Osteocyte (in vitro differentiated cells): ENCODE measurements at places on chromosomes 1 and 21. TPM values are rescaled to one million over a fixed set of nuclear protein-coding genes. Genes with fewer than 3 reads are reported as not detected.

NUP210L gene
- total RNA-seq, result not detected in 2 replicates

ZNF593OS gene
- not detected in 2 replicates for total RNA-seq

SRRM1 gene
- total RNA-seq, result 110 and 116 TPM in 2 replicates

ILDR2 gene
- 0.16 TPM in 1 of 2 replicates, not detected in the other for total RNA-seq

BGLAP gene
- total RNA-seq, result 0.52 TPM in 1 of 2 replicates, not detected in the other

CA6 gene
- total RNA-seq, result not detected in 2 replicates

PPIE gene
- total RNA-seq, result 38.4 and 40.8 TPM in 2 replicates

NBPF6 gene
- not detected in 2 replicates for total RNA-seq

LYPLAL1 gene
- 16.0 and 16.9 TPM in 2 replicates for total RNA-seq

HTR6 gene
- 0.16 TPM in 1 of 2 replicates, not detected in the other for total RNA-seq

DNA sequence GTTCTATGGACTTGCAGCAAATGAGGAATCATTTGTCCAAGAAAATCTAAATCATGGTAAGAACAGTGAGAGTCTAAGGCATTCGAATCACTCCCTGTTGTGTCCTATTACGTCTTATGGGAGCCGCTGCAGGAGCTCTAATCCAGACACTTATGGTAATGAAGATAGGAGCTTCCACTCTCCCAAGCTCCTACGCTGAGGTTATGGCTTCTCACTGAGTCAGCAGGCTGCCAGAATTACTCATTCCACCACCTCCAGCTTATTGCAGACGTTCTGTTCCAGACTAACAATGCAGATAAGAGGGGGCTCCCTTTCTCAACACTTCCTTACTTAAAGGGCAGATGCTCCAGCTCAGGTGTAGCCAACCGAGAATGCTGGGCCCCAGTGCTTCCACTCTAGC, 212.6 kb downstream of the GREM2 start:
- DNase-seq, result no peak
- H3K4me1 ChIP-seq, result peaks cover 7% of the 10 kb centered on the region
- no peak overlapping the region for H3K4me3 ChIP-seq
- H3K27ac ChIP-seq, result no peak overlapping the region
- H3K36me3 ChIP-seq, result no peaks in the 10 kb centered on the region
- no peaks in the 10 kb centered on the region for H3K27me3 ChIP-seq

- no peaks in the 10 kb centered on the region for H3K4me1 ChIP-seq
- H3K27ac ChIP-seq, result no peak overlapping the region
- DNase-seq, result no peak
- H3K27me3 ChIP-seq, result no peaks in the 10 kb centered on the region
These were observed 25.6 kb upstream of the RGS13 start for GRCh38 chr1:192610112-192610889.

GRCh38 chr1:225731491-225731890, 46.1 kb upstream of the SRP9 start:
- peaks cover 36% of the 10 kb centered on the region for H3K4me1 ChIP-seq
- peak overlapping the region; percentile 28 for H3K27ac ChIP-seq
- H3K4me3 ChIP-seq, result no peak overlapping the region
- peaks cover 2% of the 10 kb centered on the region for H3K36me3 ChIP-seq

GRCh38 chr1:231883382-231883781, 256.8 kb downstream of the DISC1 start:
- H3K27me3 ChIP-seq, result no peaks in the 10 kb centered on the region
- peaks cover 3% of the 10 kb centered on the region for H3K36me3 ChIP-seq
- H3K4me3 ChIP-seq, result no peak overlapping the region
- peaks cover 29% of the 10 kb centered on the region for H3K4me1 ChIP-seq

GRCh38 chr1:168408884-168409283, 128.2 kb downstream of the TBX19 start:
- no peak overlapping the region for H3K4me3 ChIP-seq
- peaks cover 6% of the 10 kb centered on the region for H3K36me3 ChIP-seq
- no peak overlapping the region for H3K27ac ChIP-seq
- peaks cover 10% of the 10 kb centered on the region for H3K4me1 ChIP-seq
- no peak for DNase-seq
- peaks cover 24% of the 10 kb centered on the region for H3K27me3 ChIP-seq

- H3K4me1 ChIP-seq, result no peaks in the 10 kb centered on the region
- no peak for DNase-seq
- H3K27ac ChIP-seq, result no peak overlapping the region
- H3K27me3 ChIP-seq, result peaks cover 33% of the 10 kb centered on the region
- H3K4me3 ChIP-seq, result no peak overlapping the region
These were observed 5.8 kb downstream of the TTC22 start for GRCh38 chr1:54795356-54795665.

DNA sequence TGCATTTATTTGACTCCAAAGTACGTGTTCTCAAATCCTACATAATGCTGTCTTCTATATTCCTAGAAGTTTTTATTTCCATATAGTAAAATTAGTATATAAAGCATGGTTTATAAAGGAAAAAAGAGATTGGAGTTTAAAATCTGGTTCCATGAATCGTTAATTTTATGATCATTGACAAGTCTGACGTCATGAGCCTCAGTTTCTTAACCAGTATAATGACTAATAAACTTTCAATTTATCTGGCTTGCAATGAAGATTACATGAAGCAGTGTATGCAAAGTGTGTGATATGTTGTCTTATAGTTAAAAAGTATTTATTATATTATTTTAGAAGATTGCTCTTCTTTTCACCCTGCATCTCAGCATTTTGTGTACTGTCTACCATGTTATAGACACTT, 421.4 kb upstream of the LRRC7 start:
- H3K27ac ChIP-seq, result no peak overlapping the region
- DNase-seq, result no peak
- H3K27me3 ChIP-seq, result peaks cover 17% of the 10 kb centered on the region
- H3K4me1 ChIP-seq, result no peaks in the 10 kb centered on the region
- H3K36me3 ChIP-seq, result no peaks in the 10 kb centered on the region

DNA sequence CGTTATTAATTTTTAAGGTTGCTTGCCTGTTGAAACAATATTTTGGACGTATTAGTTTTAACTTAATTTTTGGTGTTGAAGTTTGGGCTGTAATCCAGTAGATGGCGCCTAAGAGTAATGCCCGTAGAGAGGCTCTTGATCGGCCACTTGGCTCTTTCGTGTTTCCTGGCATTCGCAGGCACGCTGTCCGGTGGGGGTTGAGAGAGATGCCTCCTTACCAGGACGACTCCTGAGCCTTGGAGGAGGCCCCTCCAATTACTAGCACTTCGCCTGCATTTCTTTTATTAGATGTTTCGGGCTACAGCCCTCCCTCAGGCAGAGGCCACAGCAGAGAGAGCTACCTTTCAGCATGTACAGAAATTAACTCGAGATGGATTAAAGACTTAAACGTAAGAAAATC, 12.0 kb downstream of the OR2M4 start:
- no peak for DNase-seq
- no peaks in the 10 kb centered on the region for H3K4me1 ChIP-seq
- no peak overlapping the region for H3K4me3 ChIP-seq

GRCh38 chr1:150552128-150552910, 3.1 kb downstream of the ADAMTSL4 start:
- H3K27ac ChIP-seq, result peak overlapping the region; percentile 67
- H3K4me1 ChIP-seq, result peaks cover 29% of the 10 kb centered on the region
- DNase-seq, result no peak
- peaks cover 2% of the 10 kb centered on the region for H3K36me3 ChIP-seq
- no peak overlapping the region for H3K4me3 ChIP-seq

GRCh38 chr1:152663098-152663497, at the start of gene LCE2D:
Gene LCE2D, plus strand, starts transcription at chr1:152663380. Its CDS starts 726 bp downstream, at chr1:152664106.
- no peak within 1 kb of the TSS for H3K27ac ChIP-seq
- no peaks in the 10 kb centered on the region for H3K4me1 ChIP-seq
- H3K4me3 ChIP-seq, result no peak within 1 kb of the TSS
- no peaks in the 10 kb centered on the region for H3K36me3 ChIP-seq
- no peaks in the 10 kb centered on the region for H3K27me3 ChIP-seq

GRCh38 chr1:45012639-45013278, 705 bp downstream of the UROD start:
- peaks cover 38% of the 10 kb centered on the region for H3K4me1 ChIP-seq
- peak overlapping the region; percentile 96 for H3K27ac ChIP-seq
- H3K4me3 ChIP-seq, result peak overlapping the region; percentile 88
- DNase-seq, result peak; percentile 86

- no peak overlapping the region for H3K4me3 ChIP-seq
- H3K4me1 ChIP-seq, result no peaks in the 10 kb centered on the region
- no peak overlapping the region for H3K27ac ChIP-seq
- DNase-seq, result no peak
- peaks cover 10% of the 10 kb centered on the region for H3K27me3 ChIP-seq
- no peaks in the 10 kb centered on the region for H3K36me3 ChIP-seq
These were observed 228.8 kb upstream of the CSF3R start for GRCh38 chr1:36711480-36711879.

- H3K27ac ChIP-seq, result no peak overlapping the region
- no peaks in the 10 kb centered on the region for H3K27me3 ChIP-seq
- H3K36me3 ChIP-seq, result peaks cover 37% of the 10 kb centered on the region
- no peak for DNase-seq
These were observed 36.5 kb downstream of the SCCPDH start for GRCh38 chr1:246760422-246761347.

- H3K27me3 ChIP-seq, result no peaks in the 10 kb centered on the region
- H3K36me3 ChIP-seq, result peaks cover 50% of the 10 kb centered on the region
- H3K27ac ChIP-seq, result peak overlapping the region; percentile 95
- peak; percentile 94 for DNase-seq
- H3K4me1 ChIP-seq, result peaks cover 68% of the 10 kb centered on the region
These were observed 4.8 kb downstream of the ENO1 start for GRCh38 chr1:8873506-8874229.

DNA sequence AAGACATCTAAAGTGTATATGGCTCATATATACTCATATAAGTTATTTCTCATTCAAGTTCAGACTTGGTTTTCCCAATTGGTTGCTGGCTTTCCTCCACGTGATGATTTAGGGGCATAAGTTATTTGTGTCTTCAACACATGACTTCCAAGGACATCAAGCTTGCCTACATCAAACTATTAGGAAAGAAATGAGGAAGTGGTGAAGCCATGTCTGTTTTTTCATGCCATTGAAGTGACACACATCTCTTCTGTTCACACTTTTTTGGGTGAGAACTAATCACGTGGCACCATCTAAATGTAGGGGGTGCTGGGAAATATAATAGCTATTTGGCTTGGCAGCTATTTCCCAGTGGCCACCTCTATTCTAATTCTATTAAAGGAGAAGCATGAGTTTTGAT, 282.1 kb downstream of the OMA1 start:
- no peaks in the 10 kb centered on the region for H3K4me1 ChIP-seq
- no peaks in the 10 kb centered on the region for H3K36me3 ChIP-seq
- no peak overlapping the region for H3K27ac ChIP-seq

- no peaks in the 10 kb centered on the region for H3K27me3 ChIP-seq
- no peak for DNase-seq
- no peak overlapping the region for H3K27ac ChIP-seq
- H3K4me3 ChIP-seq, result no peak overlapping the region
These were observed 160.1 kb upstream of the TMEM51 start for GRCh38 chr1:14993414-14993813.

GRCh38 chr1:248696261-248696660, 6.3 kb downstream of the OR14I1 start:
- H3K4me1 ChIP-seq, result no peaks in the 10 kb centered on the region
- H3K36me3 ChIP-seq, result no peaks in the 10 kb centered on the region
- no peak for DNase-seq
- H3K27ac ChIP-seq, result no peak overlapping the region
- H3K4me3 ChIP-seq, result no peak overlapping the region

GRCh38 chr1:182185136-182185535, 123.6 kb upstream of the ZNF648 start:
- H3K4me3 ChIP-seq, result no peak overlapping the region
- no peaks in the 10 kb centered on the region for H3K36me3 ChIP-seq
- peaks cover 28% of the 10 kb centered on the region for H3K4me1 ChIP-seq
- DNase-seq, result no peak
- H3K27ac ChIP-seq, result peak overlapping the region; percentile 18
- H3K27me3 ChIP-seq, result no peaks in the 10 kb centered on the region

- H3K4me3 ChIP-seq, result no peak overlapping the region
- no peaks in the 10 kb centered on the region for H3K27me3 ChIP-seq
- no peak for DNase-seq
- peaks cover 17% of the 10 kb centered on the region for H3K36me3 ChIP-seq
- peaks cover under 1% of the 10 kb centered on the region for H3K4me1 ChIP-seq
These were observed 29.5 kb downstream of the PIK3R3 start for GRCh38 chr1:46102769-46103476.

DNA sequence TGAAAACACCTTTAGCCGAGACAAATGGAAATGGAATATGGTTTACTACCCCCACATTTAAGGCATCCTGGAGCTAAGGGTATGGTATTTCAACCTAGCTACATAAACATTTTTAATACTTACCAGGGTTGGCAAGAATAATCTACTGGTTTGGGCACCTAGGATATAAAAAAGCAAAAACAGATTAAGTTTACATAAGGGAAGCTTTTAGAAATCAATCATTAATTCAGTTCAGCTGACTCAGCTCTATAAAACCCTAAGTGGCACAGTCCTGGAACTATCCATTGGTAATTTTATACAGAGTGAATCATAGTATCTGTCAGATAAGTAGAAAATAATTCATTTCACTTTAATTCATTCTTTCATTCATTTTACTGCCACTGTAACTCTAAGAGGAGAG, 355.2 kb downstream of the VAV3 start:
- H3K4me1 ChIP-seq, result no peaks in the 10 kb centered on the region
- H3K27me3 ChIP-seq, result no peaks in the 10 kb centered on the region
- no peaks in the 10 kb centered on the region for H3K36me3 ChIP-seq

GRCh38 chr1:172377565-172377964, 42.9 kb upstream of the C1orf105 start:
- H3K4me1 ChIP-seq, result peaks cover 49% of the 10 kb centered on the region
- H3K36me3 ChIP-seq, result no peaks in the 10 kb centered on the region
- H3K27ac ChIP-seq, result no peak overlapping the region
- DNase-seq, result no peak

DNA sequence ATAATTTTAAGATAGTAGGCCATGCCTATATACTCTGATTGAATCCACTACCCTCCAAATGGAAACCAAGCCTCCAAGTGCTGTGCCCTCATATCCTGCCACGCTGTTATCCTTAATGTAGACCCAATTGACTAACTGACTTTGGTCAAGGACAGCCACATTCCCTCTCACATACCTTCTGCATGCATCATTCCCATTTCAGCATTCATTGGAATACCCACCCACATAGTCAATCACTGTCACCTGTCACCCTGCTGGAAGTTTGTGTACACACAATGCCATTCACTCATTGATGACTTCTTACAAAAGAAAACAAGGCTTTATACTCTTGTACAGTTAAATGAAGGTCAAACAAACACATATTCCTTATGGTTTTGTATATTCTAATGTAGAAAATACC, 221.1 kb upstream of the PBX1 start:
- no peak overlapping the region for H3K4me3 ChIP-seq
- H3K27ac ChIP-seq, result no peak overlapping the region
- H3K27me3 ChIP-seq, result no peaks in the 10 kb centered on the region
- H3K36me3 ChIP-seq, result no peaks in the 10 kb centered on the region
- no peaks in the 10 kb centered on the region for H3K4me1 ChIP-seq
